SJSA1 (cell line): ENCODE measurements at places on chromosomes 7 and 10. TPM values are rescaled to one million over a fixed set of nuclear protein-coding genes. Genes with fewer than 3 reads are reported as not detected.
A peak's percentile ranks its signal among the peaks of the same experiment; 100 is the strongest.

DNA sequence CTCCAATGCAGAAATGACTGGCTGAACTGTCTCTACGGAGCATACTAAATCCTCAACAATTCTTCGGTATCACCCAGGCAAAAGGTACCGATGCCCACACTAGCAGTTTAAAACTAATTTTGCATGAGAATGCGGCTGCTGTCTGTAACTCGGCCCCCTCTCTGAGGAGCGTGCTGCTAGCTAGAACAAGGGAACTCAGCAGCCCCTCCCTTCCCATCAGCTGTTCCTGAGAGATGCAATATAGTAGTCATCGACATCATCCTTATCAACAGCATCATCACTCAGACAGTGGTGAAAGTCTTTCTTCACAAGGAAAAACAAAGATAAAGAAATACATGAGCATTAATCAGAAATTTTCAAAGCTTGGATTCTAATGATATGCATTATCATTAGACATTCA is 189.1 kb upstream of the FRMD4A start:
- no peak overlapping the region for H3K27ac ChIP-seq
- H3K27me3 ChIP-seq = no peaks in the 10 kb centered on the region
- no peak overlapping the region for H3K4me3 ChIP-seq
- H3K36me3 ChIP-seq = peaks cover 25% of the 10 kb centered on the region
- no peaks in the 10 kb centered on the region for H3K4me1 ChIP-seq

GRCh38 chr10:659688-660141 is 29.8 kb downstream of the DIP2C start:
- DNase-seq = peak; percentile 28
- peak overlapping the region; percentile 66 for H3K27ac ChIP-seq
- peaks cover 5% of the 10 kb centered on the region for H3K36me3 ChIP-seq
- no peak overlapping the region for H3K4me3 ChIP-seq
- no peaks in the 10 kb centered on the region for H3K27me3 ChIP-seq
- peaks cover 10% of the 10 kb centered on the region for H3K4me1 ChIP-seq

DNA sequence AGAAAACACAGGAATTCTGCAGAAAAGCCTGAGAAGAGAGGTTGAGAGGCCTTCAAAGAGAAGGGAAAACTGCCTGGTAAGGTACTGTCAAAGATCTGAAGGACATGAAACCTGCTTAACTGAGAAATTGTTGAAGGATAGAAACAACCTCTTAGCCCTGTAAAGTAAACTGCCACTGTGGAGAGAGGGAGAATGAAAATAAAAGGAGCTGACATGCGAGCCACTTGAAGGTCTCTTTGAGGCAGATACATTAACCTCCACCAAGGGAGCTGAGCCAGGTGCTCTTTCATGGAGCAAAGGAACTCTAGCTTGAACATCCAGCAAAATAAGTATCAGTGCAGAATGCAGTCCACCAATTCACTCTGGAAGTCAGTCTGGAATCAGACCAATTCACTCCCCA is 108.8 kb upstream of the FEZF1 start:
- H3K4me3 ChIP-seq = no peak overlapping the region
- no peak overlapping the region for H3K27ac ChIP-seq
- no peaks in the 10 kb centered on the region for H3K27me3 ChIP-seq
- no peak for DNase-seq

DNA sequence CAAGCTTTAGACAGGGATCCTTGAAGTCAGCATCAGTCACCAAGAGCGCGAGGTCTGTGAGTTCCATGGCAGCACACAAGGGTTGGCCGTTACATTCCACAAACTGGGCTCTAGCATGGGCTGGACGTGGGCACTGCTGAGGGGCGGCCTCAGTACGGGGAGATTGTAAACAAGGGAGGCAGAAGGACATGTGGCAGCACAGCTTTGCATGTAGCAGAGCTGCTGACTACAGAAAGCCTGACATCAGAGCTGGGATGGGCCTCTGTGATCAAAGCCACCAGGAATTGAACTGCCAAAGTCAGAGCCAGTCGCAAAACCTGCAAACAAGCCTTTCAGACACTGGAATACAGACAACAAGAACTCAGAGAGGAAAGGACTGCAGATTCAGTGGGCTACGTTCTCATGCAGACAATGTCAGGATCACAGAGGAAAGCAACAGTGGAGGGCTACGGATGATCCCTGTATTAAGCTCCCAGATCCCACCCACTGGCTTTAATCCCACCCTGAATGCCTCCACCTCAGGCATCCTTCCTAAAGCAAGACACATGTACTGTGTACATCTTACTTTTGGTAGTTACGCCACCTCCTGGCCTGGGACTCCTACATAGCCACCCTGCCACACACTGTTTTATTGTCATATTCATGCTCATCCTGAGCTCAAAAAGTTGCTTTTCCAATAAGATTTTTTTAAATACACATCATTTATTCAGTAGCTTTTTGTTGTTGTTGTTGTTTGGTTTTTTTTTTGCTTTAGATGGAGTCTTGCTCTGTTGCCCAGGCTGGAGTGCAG is 291.1 kb upstream of the IMMP2L start:
- no peak overlapping the region for H3K4me3 ChIP-seq
- no peak for DNase-seq
- no peaks in the 10 kb centered on the region for H3K27me3 ChIP-seq
- no peaks in the 10 kb centered on the region for H3K4me1 ChIP-seq

DNA sequence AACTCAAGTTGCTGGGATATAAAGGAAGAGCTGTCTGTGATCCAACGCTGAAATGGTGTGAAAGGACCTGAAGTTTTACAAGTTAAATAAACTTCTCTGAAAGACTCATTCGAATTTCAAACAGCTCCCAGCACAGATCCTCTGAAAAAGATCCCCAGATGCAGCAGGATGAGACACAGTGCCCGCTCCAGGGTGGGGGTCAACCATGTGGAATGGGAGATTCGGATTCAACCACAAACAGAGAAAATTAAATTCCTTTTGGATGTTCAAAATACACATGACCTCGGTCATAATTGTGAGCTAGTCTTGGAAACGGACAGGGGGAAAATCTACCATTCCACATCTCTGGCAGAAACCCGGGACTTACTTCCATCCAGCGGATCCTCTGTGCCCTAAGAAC is 119.6 kb downstream of the PRKAG2 start:
- H3K36me3 ChIP-seq = no peaks in the 10 kb centered on the region
- no peaks in the 10 kb centered on the region for H3K27me3 ChIP-seq
- H3K4me1 ChIP-seq = peaks cover 67% of the 10 kb centered on the region

DNA sequence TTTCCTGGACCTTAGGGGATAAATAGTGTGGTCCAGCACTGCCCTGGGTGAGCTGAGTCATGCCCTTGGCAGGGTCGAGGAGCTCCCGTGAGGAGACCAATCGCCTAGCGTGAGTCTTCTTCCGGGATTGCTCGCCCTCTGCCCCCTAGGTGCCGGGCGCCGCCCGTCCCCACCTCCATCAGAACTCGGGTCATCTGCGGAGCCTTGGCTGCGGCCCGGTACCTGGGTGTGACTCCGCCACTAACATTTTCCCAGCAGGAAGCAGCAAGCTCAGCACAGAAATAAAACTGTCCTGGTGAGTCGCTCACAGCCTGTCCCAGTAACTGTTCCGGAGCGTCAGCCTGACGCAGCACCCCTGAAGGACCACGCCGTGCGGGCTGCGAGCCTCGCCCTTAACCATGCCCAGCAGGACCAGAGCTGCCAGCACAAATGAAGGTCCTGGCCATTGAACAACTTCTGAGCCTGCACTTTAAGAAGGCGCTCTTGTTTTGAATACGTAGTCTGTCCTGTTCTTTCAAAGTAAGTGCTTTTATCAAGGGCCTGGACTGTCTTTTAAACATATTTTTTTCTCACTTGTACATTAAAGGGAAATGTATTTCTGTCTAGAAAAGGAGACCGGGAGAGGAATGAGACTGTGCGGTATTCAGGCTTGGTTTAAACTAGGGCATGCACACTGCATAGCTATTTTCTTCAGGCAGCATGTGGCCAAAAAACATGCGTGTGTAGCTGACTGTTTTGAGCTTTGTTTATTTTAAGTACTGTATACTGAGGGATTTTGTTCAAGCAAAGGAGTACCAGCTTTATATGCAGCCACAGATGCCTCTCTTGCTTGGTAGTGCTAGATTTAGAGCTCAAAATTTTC is 136.7 kb downstream of the HECW1 start:
- no peaks in the 10 kb centered on the region for H3K27me3 ChIP-seq
- peak; percentile 87 for DNase-seq
- peaks cover 2% of the 10 kb centered on the region; the same call in 1 of the 2 replicates for H3K36me3 ChIP-seq
- H3K27ac ChIP-seq = peak overlapping the region; percentile 83

GRCh38 chr10:61883371-61884025 is 18.0 kb upstream of the ARID5B start:
- no peak overlapping the region for H3K4me3 ChIP-seq
- H3K36me3 ChIP-seq = no peaks in the 10 kb centered on the region
- no peaks in the 10 kb centered on the region for H3K27me3 ChIP-seq

GRCh38 chr7:77975672-77976480 is 177.3 kb downstream of the PHTF2 start:
- no peak overlapping the region for H3K27ac ChIP-seq
- no peak overlapping the region for H3K4me3 ChIP-seq
- no peaks in the 10 kb centered on the region; the same call in 1 of the 2 replicates for H3K27me3 ChIP-seq
- no peak for DNase-seq
- no peaks in the 10 kb centered on the region for H3K4me1 ChIP-seq
- no peaks in the 10 kb centered on the region for H3K36me3 ChIP-seq

GRCh38 chr7:8161364-8161828 is 100.6 kb downstream of the ICA1 start:
- no peak overlapping the region for H3K27ac ChIP-seq
- no peaks in the 10 kb centered on the region for H3K27me3 ChIP-seq
- no peak overlapping the region for H3K4me3 ChIP-seq
- H3K4me1 ChIP-seq = no peaks in the 10 kb centered on the region

GRCh38 chr10:71090330-71090729 is 122.0 kb upstream of the UNC5B start:
- H3K27me3 ChIP-seq = no peaks in the 10 kb centered on the region
- H3K4me3 ChIP-seq = no peak overlapping the region
- H3K27ac ChIP-seq = no peak overlapping the region
- no peaks in the 10 kb centered on the region for H3K4me1 ChIP-seq

- no peak for DNase-seq
- no peaks in the 10 kb centered on the region for H3K36me3 ChIP-seq
- peaks cover 7% of the 10 kb centered on the region for H3K4me1 ChIP-seq
- H3K4me3 ChIP-seq = peak within 1 kb of the TSS; percentile 7; the same call in 1 of the 2 replicates
- no peak within 1 kb of the TSS for H3K27ac ChIP-seq
- H3K27me3 ChIP-seq = peaks cover 70% of the 10 kb centered on the region
Observed at GRCh38 chr7:29806208-29806994, at the start of gene WIPF3. Gene WIPF3, plus strand, starts transcription at chr7:29806508. Its CDS starts 28,217 bp downstream, at chr7:29834725.

GRCh38 chr7:107312418-107312817 is 143.6 kb downstream of the HBP1 start:
- no peaks in the 10 kb centered on the region for H3K27me3 ChIP-seq
- H3K4me1 ChIP-seq = no peaks in the 10 kb centered on the region
- DNase-seq = no peak
- no peak overlapping the region for H3K4me3 ChIP-seq

GRCh38 chr10:104054430-104054829 is 31.2 kb downstream of the COL17A1 start:
- H3K27me3 ChIP-seq = no peaks in the 10 kb centered on the region
- H3K4me1 ChIP-seq = peaks cover 20% of the 10 kb centered on the region

DNA sequence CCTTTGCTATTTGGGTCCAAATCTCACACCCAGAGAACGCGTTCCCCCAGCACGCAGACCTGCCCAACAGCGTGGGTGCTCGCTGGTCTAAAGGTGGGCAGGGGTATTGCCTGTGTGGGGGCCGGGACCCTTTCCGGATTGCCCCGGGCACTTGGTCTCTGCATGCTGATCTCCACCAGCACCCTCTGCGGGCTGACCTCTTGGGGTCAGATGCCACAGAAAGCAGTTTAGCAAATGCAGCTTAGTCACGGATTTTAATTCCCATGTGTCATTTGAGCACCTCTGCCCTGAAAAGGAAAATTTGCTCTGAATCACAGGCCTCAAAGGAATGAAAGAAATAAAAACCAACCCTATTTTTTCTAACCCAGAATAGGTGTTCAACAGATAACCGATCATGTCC is 46.7 kb downstream of the PKD1L1 start:
- H3K4me1 ChIP-seq = peaks cover 8% of the 10 kb centered on the region
- H3K36me3 ChIP-seq = no peaks in the 10 kb centered on the region
- DNase-seq = no peak
- no peak overlapping the region for H3K4me3 ChIP-seq

- H3K4me3 ChIP-seq = no peak overlapping the region
- no peak for DNase-seq
- no peaks in the 10 kb centered on the region for H3K27me3 ChIP-seq
- H3K4me1 ChIP-seq = peaks cover 9% of the 10 kb centered on the region
- peaks cover 7% of the 10 kb centered on the region for H3K36me3 ChIP-seq
Observed at GRCh38 chr10:31359979-31360378, 41.0 kb downstream of the ZEB1 start.

GRCh38 chr7:64320547-64321513 is 7.1 kb downstream of the ZNF736 start:
- DNase-seq = no peak
- no peak overlapping the region for H3K4me3 ChIP-seq
- H3K4me1 ChIP-seq = no peaks in the 10 kb centered on the region
- H3K36me3 ChIP-seq = no peaks in the 10 kb centered on the region
- H3K27ac ChIP-seq = no peak overlapping the region
- H3K27me3 ChIP-seq = no peaks in the 10 kb centered on the region

- no peak overlapping the region for H3K27ac ChIP-seq
- no peak for DNase-seq
- H3K27me3 ChIP-seq = no peaks in the 10 kb centered on the region
- peak overlapping the region; percentile 70 for H3K4me3 ChIP-seq
- H3K36me3 ChIP-seq = peaks cover 7% of the 10 kb centered on the region; the same call in 1 of the 2 replicates
Observed at GRCh38 chr7:28180031-28180363, 598 bp downstream of the JAZF1 start.

- no peak overlapping the region for H3K4me3 ChIP-seq
- H3K27me3 ChIP-seq = no peaks in the 10 kb centered on the region
- H3K4me1 ChIP-seq = peaks cover 9% of the 10 kb centered on the region
- H3K36me3 ChIP-seq = no peaks in the 10 kb centered on the region
Observed at GRCh38 chr7:112001091-112001826, 204.9 kb downstream of the DOCK4 start.

DNA sequence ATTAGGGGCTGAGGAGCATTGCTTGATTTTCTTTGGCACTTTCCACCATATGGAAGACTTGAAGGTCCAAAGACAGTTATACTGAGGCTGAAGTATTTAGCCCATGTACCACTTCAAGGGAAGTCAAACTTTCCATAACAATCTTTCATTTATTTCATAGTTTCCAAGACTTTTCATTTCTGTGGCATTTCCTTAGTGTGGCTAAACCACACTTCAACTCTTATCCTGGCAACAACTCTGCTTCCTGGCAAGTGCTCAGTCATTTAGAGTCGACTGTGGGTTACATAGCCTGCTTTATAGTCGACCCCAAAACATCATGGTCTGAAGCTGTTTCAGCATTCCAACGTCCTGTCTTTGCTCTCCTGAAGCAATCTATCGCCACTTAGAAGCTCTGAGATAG is 343.0 kb upstream of the SEMA3D start:
- H3K36me3 ChIP-seq = no peaks in the 10 kb centered on the region
- H3K27ac ChIP-seq = no peak overlapping the region
- H3K27me3 ChIP-seq = no peaks in the 10 kb centered on the region
- no peak overlapping the region for H3K4me3 ChIP-seq

FAS gene
- 20.6 and 25.6 TPM in 2 replicates for total RNA-seq

HOXA7 gene
- 0.09 and 2.9 TPM in 2 replicates for total RNA-seq

SLIT1 gene
- not detected in 2 replicates for total RNA-seq

GSTO2 gene
- 0.13 TPM in 1 of 2 replicates, not detected in the other for total RNA-seq

NEUROG3 gene
- total RNA-seq = not detected in 2 replicates

EBLN1 gene
- total RNA-seq = not detected in 2 replicates

POLR2J gene
- total RNA-seq = 17.8 and 44.1 TPM in 2 replicates

LRRD1 gene
- not detected in 2 replicates for total RNA-seq

NAT16 gene
- not detected in 2 replicates for total RNA-seq

NPY gene
- total RNA-seq = not detected in 2 replicates
